ENCODE measurements at places on chromosomes 4 and X.

DNA sequence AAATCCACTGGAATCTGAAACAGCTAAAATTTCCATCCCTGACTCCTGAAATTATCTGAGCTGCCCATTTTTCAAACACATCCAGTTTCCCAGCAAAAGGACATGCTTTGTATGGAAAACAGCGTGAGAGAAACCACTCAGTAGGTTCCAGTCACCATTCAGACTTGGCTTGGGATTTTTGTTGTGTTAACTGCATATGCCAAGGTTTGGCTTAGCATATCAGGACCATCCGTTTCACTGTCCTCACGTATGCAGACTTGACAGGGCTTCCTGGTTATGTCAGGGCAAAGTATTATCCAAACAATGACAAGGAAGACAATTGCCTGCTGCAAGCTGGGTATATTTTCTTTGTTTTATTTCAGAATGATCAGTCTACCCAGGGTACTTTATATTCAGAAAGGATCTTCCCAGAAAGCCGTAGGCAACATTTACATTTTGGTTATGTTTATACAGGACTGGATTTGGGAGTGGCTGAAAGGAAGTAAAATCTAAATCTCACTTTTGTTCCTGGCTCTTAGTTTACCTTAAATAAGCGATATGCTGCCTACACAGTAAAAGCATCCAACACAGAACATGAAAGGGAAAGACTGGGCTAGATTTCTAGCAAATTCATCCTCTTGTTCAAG is 41.3 kb upstream of the CCKAR start:
- no peak for DNase-seq

DNA sequence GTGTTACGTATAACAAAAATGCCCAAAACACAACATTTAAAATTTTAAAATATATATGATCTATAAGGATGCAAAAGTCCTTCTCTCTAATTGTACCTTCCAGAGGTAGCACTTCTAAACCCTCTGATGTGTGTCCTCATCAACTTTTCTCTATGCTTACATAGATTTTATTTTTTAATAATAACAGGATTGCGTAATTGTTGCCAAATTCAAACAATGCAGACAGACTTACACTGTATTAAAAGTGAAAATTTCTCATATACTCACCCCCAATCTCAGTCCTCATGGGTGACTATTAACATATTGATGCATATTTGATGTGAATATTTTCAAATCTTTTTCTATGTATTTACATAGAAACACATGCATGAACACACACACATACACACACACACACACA is 144.0 kb downstream of the RBMX2 start:
- DNase-seq = no peak

GRCh38 chrX:131958724-131959123 is 64.4 kb upstream of the STK26 start:
- no peak for DNase-seq

GRCh38 chr4:18012134-18012806 is 9.3 kb downstream of the LCORL start:
- DNase-seq = no peak

- no peak for DNase-seq
Measured at GRCh38 chr4:19455850-19456602, 795.7 kb upstream of the SLIT2 start.

- no peak for DNase-seq
Measured at GRCh38 chr4:184369871-184370270, 104.5 kb downstream of the IRF2 start.

All from T-helper 9 cell (primary cell).